ENCODE measurements at places on chromosomes 13 and 19.
A peak's percentile ranks its signal among the peaks of the same experiment; 100 is the strongest.

GRCh38 chr13:76888421-76888820 is 2.2 kb upstream of the KCTD12 start:
- DNase-seq, result no peak

DNA sequence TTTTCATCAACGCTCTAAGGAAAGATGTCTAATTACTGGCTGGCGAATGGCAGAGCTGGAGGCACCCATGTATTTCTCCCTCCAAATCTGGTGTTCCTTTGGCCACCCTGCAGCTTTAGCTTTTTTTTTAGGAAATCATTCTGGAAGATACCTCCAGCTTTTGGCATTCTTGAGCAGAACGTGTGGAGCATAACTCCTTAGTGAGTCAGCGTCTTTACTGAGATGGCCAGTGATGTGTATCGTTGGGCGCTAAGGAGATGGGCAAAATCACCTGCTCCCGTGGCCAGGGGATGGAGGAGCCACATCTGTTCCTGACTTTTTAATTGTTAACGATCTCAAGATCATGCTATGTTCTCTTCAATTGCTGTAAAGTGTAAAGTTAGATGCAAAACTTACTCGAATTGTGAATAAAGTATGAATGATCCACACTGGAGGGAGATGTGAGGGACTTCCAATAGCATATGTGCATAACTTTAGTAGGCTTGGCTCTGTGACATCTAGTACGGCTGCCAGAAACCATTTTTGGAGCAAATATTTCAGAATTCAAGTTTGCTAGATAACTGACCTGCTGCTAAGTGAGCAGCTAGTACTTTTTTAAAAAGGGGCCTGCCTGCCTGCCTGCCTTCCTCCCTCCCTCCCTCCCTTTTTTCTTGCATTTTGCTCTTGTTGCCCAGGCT is 24.4 kb upstream of the C1QTNF9 start:
- no peak for DNase-seq

- DNase-seq, result no peak
These were observed 106.5 kb downstream of the TEX26 start for GRCh38 chr13:31038834-31039552.

DNA sequence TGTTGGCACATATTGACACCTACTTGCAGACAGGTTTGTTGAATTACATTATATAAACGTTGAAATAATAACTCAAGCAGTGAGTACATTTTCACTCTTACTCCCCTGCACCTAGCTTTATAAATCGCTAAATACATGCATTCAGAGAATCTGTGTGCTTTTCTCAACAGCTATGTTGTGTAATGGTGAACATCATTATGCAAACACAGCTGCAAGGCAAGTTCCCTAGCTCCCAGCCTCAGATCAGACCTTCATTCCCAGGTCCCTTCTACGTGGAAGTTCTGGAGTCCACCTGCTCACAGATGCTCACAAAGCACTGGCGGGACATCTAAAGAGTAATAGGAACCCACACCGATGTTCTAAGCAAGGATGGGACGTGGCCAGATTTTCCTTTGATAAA is 86.8 kb upstream of the PEG3 start:
- no peak for DNase-seq

DNA sequence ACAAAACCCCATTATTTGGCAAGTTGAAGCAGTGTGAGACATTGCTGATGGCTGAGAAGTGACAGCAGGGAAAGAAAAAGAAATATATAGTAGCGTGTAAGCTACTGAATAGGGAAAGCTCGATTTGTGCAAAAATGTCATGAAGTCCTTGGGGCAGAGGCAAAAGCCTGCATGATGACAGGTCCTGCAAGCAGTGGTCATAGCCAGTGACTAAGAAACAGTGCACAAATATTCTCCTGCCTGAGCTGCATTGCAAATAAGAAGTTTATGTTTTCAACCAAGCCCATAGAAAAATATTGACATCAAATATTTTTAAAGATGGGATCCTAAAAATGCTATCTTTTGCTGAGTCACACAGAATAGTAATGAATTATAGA is 270.0 kb downstream of the SLITRK6 start:
- DNase-seq, result peak; percentile 6

DNA sequence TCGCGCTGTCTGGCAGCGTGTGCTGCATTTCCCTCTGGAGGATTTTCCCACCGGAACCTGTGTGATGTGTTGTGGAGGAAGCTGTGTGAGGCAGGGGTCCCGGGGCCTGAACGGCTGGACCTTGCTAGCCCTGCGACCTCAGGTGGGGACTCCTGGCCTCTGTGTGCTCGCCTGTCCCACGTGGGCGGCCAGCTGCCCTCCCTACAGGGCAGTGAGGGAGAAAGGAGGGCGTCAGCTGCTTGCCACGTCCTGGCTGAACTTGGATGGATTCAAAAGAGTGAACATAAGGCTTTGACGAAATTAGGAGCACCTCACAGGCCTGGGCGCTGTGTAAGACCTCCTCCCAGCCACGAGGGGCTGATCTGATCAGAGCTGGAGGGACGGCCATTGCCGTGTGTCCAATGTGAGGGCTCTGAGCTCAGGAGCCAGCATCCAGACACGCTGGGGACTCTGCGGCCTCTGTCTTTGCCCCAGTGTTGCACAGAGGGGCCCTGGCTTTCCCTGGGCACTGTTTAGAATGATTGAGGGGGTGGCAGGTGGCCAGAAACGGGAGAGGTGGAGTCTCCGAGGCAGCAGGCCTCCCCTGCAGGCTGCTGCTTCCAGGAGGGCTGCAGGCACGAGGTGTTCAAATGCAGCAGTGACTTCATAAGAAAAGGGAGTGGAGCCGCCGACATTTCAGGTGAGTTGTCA is 13.0 kb downstream of the TFDP1 start:
- no peak for DNase-seq

DNA sequence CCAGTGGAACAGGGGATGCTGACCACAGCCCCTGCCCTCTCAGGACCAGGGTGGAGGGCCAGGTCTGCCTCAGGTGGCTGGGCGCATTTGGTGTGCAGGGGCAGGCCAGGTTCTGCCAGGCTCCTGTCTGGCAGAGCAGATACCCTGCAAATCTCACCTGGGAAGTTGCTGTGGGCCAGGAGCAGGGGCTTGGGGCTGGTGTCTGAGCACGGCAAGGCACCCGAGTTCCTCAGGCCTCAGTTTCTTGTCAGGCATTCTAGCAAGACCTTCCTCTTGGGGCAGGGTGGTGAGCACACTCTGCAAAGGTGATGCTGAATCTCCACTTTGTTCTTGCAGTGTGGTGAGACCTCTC is 1.1 kb downstream of the CRTC1 start:
- DNase-seq, result no peak

- no peak for DNase-seq
These were observed 31.0 kb upstream of the OLFM2 start for GRCh38 chr19:9967326-9967725.

- DNase-seq, result peak; percentile 44
These were observed 8.4 kb downstream of the NPHS1 start for GRCh38 chr19:35843676-35844481.

DNA sequence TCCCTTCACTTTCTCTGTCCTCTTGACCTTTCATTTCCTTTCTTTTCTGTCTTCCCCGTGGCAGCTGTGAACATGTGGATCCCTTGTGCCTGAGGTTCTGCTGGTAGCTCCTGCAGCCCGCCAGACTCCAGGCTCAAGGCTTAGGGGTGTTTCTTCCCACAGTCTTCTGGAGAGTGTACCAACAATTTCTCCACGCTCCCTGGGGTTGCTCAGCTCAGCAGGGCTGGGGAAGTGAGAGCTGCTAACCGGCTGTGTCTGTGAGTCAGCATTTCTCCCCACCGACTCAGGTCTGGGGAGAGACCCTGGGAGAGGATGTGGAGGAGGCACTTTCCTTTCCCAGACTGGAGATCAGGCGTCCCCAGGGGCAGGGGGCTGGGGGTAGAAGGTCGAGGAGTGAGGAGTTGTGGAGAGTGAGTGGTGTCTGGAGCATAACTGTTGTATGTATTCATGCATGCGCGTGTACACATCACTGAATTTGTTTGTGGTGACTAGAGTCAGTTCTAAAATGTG is 193.6 kb downstream of the KCNRG start:
- peak; percentile 81 for DNase-seq

- no peak for DNase-seq
These were observed 7.9 kb downstream of the CAB39L start for GRCh38 chr13:49435992-49436391.

- DNase-seq, result no peak
These were observed 10.6 kb upstream of the ADGRE1 start for GRCh38 chr19:6876748-6877147.

DNA sequence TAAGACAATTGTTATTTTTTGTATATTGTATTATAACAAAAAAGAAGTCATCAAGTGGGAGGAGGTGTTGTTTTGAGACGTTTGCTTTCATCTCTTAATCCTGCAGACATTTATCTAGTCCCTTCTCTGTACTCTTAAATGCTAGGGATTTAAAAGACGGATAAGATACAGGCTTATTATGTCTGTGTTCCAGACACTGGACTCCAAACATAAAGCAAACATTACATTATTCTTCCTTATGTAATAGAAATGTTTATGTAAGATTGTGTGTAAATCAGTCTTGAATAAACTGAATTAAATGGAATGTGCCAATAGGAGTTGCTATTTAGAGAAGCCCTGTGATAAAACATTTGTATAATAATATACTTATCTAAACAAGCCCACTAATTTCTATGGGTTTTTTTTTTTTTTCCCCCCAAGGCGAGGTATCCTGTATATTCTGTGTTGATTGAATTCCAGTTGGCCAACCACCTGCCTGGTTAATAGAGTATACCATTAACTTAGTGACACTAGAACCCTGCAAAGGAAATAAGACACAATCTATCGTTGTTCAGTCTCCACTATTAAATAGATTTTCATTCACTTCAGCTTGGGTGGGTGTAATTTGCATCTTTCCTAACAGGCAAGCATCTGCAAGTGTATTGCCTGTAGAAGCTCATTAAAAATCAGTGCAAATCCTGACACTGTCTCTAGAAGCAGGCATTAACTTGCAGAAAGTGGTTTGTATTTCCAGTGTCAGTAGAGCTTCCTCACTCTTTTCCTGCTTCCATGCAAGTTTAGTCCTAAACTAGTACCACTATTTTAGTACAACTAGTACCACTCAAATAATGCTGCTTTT is 69.0 kb downstream of the LRCH1 start:
- DNase-seq, result no peak

DNA sequence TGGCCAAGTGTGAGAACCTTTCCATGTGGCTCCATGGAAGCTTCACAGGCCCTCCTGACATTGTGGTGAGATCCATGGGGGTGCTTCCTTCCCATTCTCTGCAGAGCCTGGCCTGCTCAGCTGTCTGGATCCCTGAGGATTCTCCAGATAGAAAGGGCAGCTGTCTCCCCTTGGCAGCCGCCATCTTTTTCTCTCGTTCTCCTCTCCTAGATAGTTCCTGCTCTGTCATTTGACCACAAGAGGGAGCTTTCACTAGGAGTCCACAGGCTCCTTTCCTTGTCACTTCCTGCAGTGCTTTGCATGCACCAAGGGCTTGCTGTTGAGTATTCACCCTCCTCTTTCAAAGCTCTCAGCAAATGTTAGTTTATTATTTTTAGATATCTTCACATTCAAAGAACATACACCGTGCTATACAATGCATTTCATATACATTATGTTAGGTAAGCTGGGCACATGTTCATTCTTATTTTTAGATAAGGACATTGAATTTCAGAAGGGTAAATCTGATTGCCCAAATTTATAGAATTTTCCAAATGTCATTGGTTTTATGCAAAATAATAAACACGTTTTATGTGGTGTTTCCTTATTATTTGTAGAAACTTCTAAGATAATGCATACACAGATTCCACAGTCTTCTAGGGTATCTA is 133.2 kb downstream of the FRY start:
- DNase-seq, result peak; percentile 42

- DNase-seq, result no peak
These were observed 13.1 kb upstream of the LAMP1 start for GRCh38 chr13:113283904-113284303.

GRCh38 chr13:100069278-100069677 is 19.6 kb upstream of the PCCA start:
- DNase-seq, result no peak

- no peak for DNase-seq
These were observed 413.5 kb upstream of the HTR2A start for GRCh38 chr13:47310401-47310800.

- DNase-seq, result no peak
These were observed 6.1 kb downstream of the MKNK2 start for GRCh38 chr19:2044709-2045500.

DNA sequence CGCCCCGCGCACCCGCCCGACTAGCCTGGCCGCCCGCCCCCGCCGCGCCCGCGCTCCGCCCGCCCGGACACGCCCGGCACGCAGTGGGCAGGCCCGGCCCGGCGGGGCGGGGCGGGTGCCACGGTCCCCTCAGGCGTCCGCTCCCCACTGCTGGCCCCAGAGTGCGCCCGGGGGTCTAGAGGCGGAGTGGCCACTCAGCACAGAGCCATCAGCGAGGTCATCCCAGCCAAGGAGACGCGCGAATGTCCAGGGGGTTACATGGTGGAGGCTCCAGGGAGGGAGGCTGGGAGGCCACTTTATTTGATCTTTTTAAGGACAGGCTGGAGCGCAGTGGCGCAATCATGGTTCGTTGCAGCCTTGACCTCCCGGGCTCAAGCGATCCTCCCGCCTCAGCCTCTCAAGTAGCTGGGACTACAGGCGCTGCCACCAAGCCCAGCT is 236 bp upstream of the TINCR start:
- peak; percentile 14 for DNase-seq

- no peak for DNase-seq
These were observed 138.1 kb downstream of the POU4F1 start for GRCh38 chr13:78465250-78465649.

Data from MG63 (cell line).